ENCODE measurements at places on chromosomes 1 and 21.

DNA sequence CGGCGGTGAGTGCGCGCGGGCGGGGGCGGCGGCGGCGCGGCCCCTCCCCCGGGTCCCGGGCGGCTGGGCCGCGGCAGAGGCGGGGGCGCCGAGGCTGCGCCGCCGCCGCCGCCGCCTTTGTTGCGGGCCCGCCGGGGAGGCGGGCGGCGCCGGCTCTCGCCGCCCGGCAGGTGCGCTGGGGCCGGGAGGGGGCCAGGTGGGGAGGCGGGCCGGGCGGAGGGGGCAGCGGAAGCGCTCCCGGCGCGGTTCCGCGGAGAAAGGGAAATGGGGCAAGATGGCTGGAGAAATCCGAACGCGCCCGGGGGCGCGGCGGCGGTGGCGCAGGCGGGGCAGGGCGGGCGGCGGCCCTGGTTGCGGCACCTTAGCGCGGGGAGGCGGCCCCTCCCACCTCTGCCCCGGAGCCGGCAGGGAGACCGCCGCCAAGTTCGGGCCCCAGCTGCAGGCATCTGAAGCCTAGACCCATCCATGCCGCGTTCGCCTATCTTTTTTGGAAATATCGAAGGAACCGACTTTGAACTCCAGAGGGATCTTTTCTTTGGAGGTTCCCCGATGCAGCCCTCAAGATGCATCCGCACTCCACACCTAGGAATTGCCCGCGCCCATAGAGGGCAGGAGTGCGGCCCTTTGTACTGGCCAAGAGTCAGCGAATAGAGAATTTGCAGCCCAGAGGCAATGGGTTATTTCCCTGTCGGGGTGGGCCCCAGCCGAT lies 479 bp downstream of the POGK start:
- DNase-seq, result no peak

- no peak for DNase-seq
Measured at GRCh38 chr1:221897321-221897721, 155.4 kb upstream of the DUSP10 start.

DNA sequence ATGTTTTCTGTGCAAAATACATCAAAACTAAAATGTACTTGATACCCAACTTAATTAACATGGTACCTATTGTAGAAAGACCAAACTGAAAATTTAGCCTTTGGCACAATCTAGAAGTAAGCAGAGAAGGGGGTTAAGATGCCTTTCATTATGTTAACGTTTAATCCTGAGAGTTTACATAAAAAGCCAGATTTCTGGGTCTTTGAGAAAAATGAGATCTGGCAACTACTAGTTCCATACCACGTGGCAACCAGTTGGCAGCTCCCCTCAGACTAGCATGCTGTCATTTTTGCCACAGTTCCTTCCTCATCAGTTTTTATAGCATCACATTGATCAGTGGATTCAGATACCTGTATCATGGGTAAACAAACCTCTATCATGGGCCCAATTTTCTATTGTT lies 1.5 kb downstream of the RO60 start:
- no peak for DNase-seq

- DNase-seq, result no peak
Measured at GRCh38 chr1:228405979-228406228, 731 bp downstream of the TRIM11 start.

- peak; percentile 91 for DNase-seq
Measured at GRCh38 chr1:27234049-27234882, at the start of gene WDTC1. TSS of gene WDTC1 (plus strand) at chr1:27234632. CDS start at chr1:27261055, 26,423 bp downstream.

GRCh38 chr1:68317543-68317942 lies 85.2 kb upstream of the WLS start:
- no peak for DNase-seq

GRCh38 chr1:8022395-8023286 lies 3.5 kb downstream of the ERRFI1 start:
- DNase-seq, result no peak

- no peak for DNase-seq
Measured at GRCh38 chr1:87778896-87779295, 450.2 kb downstream of the LMO4 start.

DNA sequence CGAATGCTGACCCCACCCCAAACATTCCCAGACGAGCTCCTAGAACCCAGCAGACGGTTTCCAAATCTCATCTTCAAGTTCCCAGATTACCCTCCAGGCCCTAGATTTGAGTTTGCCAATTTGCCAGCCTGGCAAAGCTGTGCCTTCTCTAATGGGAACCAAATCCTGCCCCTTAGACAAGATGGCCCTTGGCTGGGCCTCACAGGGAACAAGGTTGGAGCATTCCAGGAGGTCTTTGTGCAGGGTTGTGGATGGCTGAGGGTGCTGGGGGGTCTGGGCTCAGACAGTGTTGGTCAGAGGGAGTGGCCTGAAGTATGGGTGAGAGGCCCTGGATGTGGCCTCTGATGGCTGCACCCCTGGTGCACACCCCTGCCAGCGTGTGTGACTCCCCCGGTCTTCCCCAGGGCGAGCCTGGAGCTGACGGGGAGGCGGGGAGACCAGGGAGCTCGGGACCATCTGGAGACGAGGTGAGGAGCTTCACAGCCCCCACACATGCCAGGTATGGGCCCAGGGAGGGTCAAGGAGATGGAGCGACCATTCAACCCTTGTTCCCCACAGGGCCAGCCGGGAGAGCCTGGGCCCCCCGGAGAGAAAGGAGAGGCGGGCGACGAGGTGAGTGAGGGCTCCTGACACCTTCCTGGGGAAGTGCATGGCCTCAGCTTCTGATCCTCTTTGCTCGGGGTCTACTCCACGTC lies 10.2 kb downstream of the COL6A1 start:
- no peak for DNase-seq

DNA sequence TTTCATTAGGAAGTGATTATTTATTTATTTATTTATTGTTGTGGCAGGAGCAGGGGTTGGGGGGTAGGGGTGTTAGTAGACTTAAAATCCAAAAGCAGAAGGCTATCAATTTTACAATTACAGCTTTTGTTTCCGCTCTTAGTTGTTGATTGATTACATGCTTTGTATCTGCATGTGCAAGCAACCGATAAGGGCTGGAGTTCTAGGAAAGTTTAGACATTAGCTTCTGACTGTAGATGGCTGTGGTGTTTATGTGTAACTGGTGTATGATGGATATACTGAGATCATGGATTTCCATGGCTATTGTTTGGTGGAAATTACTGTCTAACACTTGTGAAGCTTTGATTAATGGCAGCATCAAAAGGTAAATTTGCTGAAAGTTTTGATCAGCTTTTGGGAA lies 2.8 kb downstream of the ST6GALNAC5 start:
- no peak for DNase-seq

DNA sequence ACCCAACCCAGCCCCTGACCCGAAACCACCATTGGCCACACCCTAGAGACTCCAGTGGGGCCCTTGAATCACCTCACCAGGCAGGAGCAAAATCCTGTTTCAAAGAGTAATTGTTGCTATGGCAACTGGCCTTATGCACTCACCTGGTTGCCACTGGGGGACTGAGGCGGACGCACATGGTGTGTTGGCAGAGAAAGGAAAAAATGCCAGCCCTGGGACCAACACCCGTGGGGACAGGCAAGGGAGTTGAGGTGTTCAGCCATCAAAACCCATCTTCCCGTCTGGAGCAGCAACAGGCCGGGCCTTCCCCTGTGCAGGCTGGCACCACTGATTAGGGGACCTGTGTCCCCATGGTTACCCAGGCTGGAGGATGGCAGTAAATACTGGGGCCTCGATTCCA lies 395.8 kb upstream of the VAMP3 start:
- no peak for DNase-seq

- DNase-seq, result no peak
Measured at GRCh38 chr1:11187931-11188330, 1.2 kb upstream of the ANGPTL7 start.

GRCh38 chr1:39130325-39130724 lies 74.2 kb upstream of the MACF1 start:
- DNase-seq, result no peak

- DNase-seq, result no peak
Measured at GRCh38 chr1:222033450-222033849, 291.6 kb upstream of the DUSP10 start.

DNA sequence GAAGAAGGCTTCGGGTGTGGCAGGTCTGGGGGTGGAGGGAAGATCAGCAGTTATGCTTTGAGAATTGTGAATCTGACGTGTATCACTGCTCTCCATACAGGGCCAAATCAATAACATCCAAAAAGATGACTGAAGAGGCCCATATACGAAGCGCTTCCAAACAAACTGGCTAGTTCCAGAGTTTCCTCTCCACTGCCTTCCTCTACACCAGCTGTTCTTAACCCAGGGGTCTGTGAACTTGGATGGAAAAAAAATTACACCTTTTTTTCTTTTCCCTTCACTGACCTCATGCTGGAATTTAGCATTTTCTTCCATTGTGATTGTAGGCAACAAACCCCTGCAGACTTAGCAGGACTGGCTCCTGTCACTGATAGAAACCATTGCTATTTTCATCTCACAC lies 77.1 kb upstream of the NBL1 start:
- no peak for DNase-seq

DNA sequence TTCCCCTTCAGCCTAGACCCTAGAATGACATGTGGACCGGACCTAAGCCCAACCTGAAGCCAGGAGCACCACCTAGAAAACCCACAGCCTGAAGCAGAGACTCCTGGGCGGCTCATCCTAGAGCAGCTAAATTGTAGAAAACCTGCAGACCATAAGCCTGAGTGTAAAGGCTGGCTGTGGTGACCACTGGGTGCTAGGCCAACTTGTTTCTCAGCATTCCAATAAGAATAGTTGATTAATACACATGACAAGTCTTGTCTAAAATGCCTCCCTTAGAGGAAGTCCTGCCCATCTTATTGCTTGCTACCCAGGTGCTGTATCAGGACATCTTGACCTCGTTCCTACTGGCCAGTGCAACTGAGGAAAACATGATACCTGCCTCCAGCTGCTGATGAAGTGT lies 23.3 kb upstream of the CASQ2 start:
- no peak for DNase-seq

- no peak for DNase-seq
Measured at GRCh38 chr1:211287218-211287617, 28.1 kb downstream of the RCOR3 start.

DNA sequence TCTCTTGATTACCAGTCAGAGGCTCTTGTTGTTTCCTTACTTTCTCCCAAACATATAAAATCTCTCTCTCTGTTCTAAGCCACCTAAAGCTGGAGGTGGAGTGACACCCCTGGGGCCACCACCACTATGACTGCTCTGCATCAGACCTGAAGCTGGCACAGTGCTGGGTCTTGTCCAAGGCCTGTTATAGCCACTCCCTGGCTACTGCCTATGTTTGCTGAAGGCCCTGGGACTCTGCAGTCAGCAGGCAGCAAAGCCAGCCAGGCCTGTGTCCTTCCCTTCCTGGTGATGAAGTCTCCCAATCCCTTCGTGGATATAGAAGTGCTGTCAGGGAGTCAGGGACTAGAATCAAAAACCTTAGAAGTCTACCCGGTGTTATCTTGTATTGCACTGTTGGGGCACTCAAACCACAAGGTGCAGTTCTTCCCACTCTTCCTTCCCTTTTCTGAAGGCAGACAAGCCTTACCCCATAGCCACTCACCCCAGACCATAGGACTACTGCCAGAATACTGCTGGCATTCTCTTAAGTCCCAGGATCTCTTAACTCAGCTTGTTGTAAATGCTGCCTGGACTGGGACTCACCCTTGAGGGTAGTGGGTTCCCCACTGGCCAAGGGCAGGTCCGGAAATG lies 103.1 kb downstream of the RPS6KC1 start:
- no peak for DNase-seq

All from smooth muscle cell of the brain vasculature (primary cell).